ENCODE measurements at places on chromosomes 5 and 9.
A peak's percentile ranks its signal among the peaks of the same experiment; 100 is the strongest.

GRCh38 chr9:136407911-136408310, 2.5 kb downstream of the ENTR1 start:
- no peak for DNase-seq

DNA sequence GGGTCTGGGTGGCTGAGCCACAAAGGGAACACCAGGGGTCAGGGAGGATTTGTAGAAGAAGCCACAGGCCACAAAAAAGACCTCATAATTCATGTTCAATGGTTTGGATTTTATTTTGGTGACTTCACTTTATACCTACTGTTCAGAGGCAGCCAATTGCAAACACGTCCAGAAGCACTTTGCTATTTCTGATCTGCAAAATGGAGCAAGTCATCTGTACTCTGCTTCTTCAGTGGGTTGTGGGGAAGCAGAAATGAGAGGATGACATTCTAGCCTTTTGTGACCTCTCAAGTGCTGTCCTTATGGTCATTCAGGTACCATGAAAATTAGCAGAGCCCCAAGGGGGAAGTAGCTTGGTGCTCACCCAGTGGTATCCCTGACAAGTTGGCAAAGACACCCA, 2.5 kb upstream of the KCNIP1 start:
- DNase-seq: no peak

GRCh38 chr5:34791761-34792244, 47.2 kb upstream of the TTC23L start:
- peak; percentile 9 for DNase-seq

- DNase-seq: no peak
These were observed 805.3 kb downstream of the SEMA5A start for GRCh38 chr5:8740595-8740994.

- no peak for DNase-seq
These were observed 354.8 kb downstream of the TAF11L14 start for GRCh38 chr5:17989036-17989435.

DNA sequence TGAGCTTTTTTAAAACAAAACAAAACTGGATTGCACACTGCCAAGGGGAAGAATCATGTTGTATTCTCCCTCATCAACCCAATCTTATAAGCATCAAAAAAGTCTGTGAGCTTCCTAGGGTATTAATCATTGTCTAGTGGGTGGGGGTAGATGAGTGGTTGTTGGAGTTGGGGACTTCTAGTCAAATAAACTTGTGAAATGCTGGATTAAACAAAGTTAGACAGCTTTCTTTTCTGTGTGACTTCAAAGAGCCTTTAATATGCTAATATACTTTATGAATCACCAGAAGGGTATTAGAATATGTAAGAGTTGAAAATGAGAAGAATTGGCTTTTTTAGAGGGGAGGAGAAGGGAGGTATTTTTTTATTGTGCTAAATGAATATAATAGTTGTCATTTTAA, 87.7 kb downstream of the GALNT10 start:
- no peak for DNase-seq

DNA sequence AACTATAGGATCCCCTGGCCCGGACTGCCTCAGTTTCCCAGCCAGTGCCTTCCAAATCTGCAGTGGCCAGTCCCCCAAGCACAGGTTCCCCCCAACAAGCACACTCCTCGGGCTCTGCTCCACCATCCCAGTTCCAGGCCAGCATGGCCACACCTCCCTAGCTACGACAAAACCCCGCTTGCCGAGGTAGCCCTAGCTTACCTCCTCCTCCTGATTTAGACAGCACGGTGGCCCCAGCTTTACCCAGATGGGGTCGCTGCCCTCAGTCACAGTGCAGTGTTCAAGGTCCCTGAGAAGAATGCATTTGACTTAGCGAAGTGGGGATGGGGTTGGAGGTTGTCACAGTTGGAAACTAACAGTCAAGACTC, 40.8 kb upstream of the GARNL3 start:
- DNase-seq: no peak

GRCh38 chr9:128098297-128099230, 29.0 kb downstream of the PTGES2 start:
- peak; percentile 97 for DNase-seq

DNA sequence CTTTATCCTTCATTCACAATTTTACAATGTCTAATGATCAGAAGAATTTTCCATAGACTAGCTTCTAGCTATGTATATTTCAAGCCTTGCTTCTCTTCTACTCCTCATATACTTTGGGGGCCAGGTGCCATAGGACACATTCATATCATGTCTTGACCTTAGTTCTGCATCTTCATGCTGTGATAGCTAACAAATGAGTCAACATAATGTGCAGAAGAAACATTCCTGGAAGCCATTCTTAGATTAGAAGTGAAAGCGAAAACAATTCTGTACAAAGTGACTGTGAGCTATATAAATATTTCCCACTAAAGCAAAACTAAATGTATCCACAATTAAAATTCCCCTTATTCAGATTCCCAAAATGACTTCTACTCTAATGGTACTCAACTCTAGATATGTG, 320.2 kb upstream of the NREP start:
- DNase-seq: no peak

- no peak for DNase-seq
These were observed 74.9 kb downstream of the FANCC start for GRCh38 chr9:95242613-95243012.
